IMR-90 (cell line): ENCODE measurements at places on chromosomes 7 and 10. TPM values are rescaled to one million over a fixed set of nuclear protein-coding genes. Genes with fewer than 3 reads are reported as not detected.

Gene KCNIP2
- under 0.01 TPM in 1 of 2 replicates, not detected in the other for total RNA-seq

DNA sequence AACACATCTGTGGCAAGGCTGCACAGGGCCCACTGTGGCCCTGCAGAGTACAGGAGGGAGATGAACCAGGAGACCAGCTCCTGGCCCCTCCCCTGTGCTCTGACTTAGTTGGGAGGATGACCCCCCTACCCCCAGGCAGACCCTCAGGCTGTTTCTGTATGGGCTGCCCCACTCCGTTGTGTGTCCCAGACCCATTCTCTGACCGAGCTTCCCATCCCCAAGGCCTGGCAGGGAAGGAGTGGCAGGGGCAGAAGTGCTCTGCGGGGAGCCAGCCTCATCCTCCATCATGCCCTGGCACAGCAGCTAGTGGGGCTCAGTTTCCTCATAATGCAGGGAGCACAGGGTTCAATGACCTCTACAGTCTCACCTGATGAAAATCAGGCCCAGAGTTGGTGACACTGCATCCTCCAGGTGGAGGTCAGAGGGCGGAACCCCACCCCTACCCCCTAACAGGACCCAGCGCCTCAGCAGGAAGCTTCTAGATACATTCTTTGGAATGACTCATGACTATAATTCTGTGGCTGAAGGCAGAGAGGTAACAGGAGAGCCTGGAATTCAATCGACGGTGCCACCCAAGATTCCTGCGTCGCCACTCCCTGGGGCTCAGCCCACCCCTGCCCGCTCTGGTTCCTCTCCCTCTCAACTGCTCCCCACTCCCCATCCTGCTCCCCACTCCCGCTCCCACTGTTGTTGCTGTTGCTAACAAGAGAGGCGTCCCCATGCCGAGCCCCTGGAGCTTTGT lies 18.2 kb downstream of the PODXL start:
- peak; percentile 23 for DNase-seq

GRCh38 chr10:47121336-47121735 lies 178.7 kb upstream of the GDF10 start:
- DNase-seq, result peak; percentile 38

Gene SMKR1
- not detected in 2 replicates for total RNA-seq

GRCh38 chr7:69399401-69399800 lies 198.9 kb upstream of the AUTS2 start:
- no peak for DNase-seq
